ENCODE measurements at places on chromosomes 4 and X.

DNA sequence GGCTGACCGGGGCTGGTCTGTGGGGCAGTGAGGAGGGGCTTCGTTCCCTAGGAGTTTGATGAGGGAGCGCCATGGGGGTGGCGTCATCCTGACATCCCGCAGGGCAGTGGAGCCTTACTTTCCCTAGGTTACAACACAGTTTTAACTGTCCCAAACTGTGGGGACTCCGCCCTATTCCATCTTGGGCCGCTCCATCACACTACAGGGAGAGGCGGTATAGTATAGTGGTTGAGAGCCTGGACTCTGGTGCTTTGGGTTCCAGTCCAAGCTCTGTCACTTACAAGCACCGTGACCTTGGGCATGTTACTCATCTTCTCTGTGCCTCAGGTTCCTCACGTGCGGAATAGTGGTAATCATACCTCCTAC lies 44.2 kb downstream of the ZNF185 start:
- no peak for DNase-seq

- no peak for DNase-seq
Observed at GRCh38 chr4:30760551-30760950, 40.4 kb downstream of the PCDH7 start.

GRCh38 chrX:71181558-71181909 lies 36.9 kb downstream of the NLGN3 start:
- DNase-seq, result peak; percentile 34

DNA sequence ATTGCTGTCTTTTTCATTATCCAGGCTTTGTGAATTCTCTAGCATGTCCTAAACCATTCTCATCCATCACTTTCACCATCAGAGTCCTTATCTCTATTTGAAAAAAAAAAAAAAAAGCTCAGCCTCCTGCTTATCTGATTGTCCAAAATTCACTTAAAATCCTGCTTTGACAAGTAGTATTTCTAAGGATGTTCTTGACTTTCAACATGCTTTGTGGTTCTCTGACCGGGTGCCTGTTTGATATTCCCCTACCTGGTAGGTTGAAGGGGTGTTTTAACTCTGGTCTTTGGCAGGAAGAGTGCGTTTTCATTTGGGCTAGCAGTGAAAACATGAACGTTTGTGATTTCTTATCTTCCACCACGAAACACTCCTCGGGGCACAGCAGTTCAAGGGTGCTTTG lies 17.3 kb upstream of the BBS12 start:
- no peak for DNase-seq

DNA sequence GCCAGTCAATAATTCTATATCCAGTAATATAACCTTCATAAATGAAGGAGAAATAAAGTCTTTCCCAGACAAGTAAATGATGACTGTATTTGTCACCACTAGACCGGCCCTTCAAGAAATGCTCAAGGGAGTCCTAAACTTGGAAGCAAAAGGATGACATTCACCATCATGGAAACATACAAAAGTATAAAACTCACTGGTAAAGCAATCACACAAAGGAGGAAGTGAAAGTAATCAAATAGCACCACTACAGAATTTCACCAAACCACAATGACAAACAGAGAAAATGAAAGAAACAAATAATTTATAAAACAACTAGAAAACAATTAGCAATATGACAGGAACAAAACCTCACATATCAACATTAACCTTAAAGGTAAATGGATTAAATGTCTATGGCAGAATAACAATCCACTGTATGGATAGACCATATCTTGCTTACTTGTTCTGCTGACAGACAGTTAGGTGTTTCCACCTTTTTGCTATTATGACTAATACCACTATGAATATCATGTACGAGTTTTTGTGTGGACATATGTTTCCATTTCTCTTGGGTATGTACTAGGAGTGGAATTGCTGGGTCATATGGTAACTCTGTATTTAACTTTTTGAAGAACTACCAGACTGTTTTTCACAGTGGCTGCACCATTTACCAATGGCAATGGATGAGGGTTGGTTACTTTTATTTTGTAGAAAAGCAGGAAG lies 44.9 kb downstream of the NAT8L start:
- DNase-seq, result no peak

DNA sequence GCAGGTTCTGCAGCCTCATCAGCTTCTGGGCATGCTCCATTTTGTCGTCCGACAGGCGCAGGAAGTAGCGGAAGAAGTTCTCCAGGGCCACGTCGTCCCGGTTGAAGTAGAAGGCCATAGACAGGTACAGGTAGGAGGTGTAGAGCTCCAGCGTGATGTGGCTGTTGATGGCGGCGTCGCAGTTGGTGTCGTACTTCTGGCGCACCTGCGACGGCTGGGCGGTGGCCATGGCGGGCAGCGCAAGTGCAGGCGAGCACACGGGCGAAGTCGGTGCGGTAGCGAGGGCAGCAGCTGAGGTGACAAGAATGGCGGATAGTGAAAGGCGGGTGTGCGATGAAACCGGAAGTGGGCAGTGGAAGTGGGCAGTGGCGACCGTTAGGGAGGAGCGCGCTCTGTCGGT lies at the start of gene FTHL17:
Gene FTHL17 (minus strand): TSS at position 317 of the 400 bp plus-strand sequence. CDS start 88 bp downstream, at position 229.
- no peak for DNase-seq

GRCh38 chr4:55733932-55734331 lies 85.7 kb upstream of the EXOC1L start:
- no peak for DNase-seq

DNA sequence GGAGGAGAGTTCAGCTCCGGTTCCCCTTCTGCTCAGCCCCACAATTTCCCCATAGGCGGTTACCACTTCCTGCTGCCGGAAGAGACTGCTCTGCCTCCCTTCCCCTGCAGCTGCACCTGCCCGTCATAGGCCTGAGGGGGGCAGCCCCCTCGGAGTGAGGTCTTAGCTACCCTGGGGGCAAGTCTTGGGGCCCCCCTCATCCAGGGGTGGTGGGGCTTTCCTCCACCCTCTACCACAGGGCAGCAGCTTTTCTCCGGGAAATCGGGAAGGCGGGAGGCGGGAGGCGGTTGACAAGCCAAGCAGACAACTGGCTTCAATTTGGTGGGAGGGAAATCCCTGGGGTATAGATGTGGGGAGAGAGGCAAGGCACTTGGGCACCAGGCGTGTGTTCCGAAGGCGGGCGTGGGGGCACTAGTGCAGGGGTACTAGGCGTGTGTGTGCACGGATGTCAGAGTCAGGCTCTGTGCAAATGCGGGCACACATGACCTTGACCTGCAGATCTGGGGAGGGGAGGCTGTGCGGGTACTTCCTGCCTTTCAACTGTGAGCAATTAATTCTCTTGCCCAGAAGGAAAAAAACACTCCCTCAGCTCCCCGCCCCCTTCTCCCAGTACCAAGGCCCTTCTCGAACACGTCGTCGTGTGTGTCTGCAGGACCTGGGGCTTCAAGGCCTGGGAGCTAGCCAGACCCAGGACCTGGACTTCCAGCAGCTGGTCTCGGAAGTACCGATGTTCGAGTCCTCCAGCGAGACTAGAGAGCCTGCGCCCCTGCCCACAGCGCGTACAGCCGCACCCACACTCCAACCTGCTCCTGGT lies 1.0 kb upstream of the ARHGAP4 start:
- peak; percentile 78 for DNase-seq

Measured in CD4-positive, alpha-beta T cell treated with Interleukin-15 for 4 hours (primary cell).